NCI-H345 (cell line): ENCODE measurements at places on chromosomes 12 and 14.

DNA sequence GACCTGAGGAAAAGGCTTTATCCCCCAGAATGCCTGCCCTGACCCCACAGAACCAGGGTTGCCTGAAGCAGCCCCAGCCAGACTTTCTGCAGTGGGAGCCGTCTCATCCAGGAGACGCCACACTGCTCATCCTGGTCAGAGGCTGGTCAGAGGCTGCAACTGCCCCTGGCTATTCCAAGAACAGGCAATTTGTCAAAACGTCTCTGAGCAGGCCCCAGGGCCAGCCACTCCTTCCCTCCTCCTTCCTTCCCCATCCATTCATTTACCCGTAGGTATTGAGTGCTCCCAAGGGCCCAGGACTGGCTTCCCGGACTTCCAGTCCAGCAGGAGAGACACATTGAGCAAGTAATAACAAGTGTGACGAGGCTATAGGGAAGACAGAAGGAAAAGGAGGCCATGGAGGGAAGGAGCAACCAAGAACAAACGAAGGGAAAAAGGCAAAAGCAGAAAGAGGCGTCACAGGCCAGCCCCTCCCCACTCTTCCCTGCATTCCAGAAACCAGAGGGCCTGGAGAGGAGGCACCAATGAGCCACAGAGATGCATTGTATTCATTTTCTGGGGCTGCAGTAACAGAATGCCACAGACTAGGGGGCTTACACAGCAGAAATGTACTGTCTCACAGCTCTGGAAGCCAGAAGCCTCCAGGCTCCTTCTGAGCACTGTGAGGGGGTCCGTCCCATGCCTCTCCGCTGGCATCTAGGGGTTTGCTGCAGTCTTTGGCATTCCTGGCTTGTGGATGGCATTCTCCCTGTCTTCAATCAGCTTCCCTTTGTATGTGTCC, 21.0 kb upstream of the CD9 start:
- no peak for DNase-seq

DNA sequence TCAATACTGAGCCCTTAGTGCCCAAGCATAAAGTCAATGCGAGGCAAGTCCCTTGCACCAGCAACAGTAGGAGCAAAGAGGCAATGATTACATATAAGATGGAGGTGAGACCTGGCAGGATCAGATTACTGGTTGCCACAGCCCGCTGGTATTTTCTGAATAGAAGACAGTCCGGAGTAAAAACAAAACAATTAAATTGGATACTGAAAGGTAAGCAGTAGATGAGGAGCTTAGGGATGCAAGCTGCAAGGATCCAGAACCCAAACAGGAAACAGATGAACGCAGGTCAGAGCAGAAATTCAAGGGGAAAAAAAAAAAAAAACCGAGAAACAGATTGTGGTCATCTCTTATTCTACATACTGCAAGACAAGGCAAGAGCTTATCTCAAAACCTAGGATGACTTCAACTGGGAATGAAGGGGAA, 119.6 kb downstream of the MED13L start:
- DNase-seq, result peak; percentile 22

DNA sequence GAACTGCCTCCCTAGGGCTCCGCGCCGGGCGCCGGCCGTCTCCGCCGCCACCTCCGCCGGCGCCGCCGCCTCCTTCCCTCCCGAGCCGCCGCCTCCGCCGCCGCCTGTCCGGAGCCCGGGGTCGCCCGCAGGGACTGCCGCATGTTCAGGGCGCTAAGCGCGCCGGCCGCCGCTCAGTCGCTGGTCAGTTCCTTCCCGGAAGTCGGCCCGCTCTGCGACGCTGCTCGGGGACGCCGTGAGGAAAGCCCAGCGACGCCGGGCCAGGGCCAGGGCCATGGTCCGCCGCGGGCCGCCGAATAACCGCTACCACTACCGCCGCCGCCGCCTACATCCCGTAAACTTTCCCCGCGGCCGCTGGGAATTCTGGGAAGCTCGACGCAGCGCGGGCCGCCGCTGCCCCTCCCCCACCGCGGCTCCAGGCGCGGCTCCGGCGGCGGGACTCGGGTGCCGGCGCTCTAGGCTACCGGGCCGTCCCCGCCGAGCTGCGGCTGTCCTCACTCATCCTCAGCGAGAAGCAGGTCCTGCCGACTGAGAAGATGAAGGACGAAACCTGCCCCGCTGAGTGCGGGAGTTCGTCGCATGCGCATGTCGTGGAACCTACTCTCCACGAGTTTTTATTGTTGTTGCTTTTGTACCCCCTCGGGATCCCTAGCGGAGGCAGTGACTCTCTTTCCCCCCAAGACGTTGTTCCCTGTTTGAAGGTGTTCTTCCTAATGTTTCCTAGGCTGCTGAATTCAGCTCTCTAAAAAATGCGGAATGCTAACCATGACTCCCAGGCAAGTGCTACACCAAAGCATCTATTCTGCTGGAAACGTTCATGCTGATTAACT, at the start of gene SAV1:
Gene SAV1 (minus strand): TSS at position 311 of the 830 bp plus-strand sequence. CDS start 339 bp downstream, outside the sequence.
- DNase-seq, result peak; percentile 86

DNA sequence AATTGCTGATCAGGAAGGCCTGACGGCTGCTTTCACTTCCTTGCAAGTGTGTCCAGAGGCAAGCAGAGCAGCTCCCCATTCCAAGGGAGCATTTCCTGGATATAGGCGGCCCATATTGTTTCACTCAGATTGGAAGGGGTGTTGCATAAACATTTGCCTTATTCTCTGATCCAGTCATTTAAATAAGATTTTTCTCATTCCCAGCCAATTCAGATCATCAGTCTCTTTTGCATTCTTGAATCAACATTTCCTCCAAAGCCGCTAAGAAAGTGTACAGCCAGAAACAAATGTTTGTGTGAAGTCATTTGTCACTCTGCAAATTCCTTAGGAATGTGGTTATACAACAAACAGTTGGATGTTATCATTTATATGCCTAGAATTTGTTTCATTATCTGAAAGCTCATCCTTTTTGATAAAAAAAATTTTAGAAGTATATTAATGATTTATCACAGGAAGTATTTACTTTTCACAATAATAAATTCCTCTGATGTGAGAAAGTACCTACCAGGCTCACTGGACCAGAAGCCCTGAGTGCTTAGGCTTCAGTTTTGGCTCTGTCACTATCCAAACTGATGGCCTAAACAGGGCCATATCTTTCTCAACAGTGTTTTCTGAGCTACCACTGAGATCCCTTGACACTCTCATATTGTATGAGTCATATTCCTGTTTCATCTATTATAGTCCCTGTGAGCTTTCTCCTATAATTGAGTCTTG, 379.6 kb downstream of the CCDC91 start:
- no peak for DNase-seq

GRCh38 chr12:45089411-45090075, 38.6 kb upstream of the DBX2 start:
- DNase-seq, result no peak

GRCh38 chr12:109393437-109394345, 46.0 kb downstream of the MYO1H start:
- peak; percentile 60 for DNase-seq

- no peak for DNase-seq
Measured at GRCh38 chr12:32240831-32241230, 134.2 kb downstream of the BICD1 start.

DNA sequence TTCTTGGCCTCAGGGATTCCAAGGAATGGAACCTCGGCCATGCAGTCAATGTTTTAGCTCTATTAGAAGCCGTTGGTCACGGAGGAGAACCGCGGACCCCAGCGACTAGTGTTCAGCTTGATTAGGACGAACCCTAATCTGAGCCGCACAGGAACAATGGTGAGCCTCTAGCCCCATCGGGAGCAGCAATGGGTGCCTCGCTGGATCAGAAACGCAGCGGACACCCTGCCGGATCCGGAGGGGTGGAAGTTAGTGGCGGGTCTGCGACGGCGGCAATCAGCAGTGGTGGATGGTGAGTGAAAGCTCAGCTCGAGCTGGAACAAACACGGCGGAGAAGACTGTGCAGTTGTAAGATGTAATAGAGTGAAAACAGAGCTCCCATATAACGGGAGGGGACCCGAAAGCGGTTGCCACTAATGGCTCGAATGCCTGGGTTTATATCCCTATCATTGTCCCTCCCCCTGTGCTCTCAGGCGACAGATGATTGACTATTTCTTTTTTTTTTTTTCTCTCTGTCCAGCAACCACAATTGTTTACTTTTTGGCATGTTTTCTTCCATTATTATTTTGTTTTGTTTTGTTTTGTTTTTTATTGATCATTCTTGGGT, 127.7 kb downstream of the ZNF664 start:
- DNase-seq, result no peak

- DNase-seq, result peak; percentile 32
Measured at GRCh38 chr14:57389646-57390036, 745 bp upstream of the NAA30 start.

DNA sequence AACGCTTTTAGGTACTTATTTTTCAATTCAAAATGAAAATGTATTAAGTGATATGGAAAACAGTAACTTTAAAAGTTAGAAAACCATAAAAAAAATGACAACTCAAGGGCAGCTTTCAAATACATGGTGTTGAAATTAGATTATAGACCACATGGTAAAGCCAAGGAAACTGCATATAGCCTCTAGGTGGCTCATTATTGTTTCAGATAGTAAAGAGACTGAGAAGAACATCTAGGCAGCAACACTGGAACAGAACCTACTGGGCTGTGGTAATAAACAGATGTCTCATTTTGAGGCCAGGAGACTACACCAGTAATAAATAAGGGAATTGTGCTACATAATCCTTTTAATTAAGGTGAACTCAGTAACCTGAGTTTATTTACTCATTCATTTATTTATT, 13.0 kb downstream of the FBXO33 start:
- no peak for DNase-seq

DNA sequence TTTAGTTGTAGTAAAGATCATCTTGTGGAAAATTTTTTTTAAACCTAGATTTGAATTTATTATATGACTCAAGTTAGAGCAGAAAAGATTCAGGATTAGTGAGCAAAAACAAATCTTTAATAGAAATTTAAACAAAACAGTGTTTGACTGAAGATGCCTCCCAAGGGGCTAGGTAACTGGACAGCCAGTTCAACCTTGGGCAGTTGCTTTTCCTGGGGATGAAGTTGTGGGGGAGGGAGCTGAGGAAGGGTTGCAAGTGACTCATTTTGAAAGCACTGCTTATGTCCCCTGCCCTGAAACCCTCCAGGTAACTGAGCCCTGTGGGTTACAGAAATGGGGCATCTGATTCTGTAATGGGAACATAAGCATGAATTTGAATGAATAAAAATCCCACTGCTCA, 13.1 kb downstream of the CFAP54 start:
- DNase-seq, result no peak
